ENCODE measurements at places on chromosomes 5 and 9.

- no peak for DNase-seq
These were observed 29.4 kb upstream of the MED10 start for GRCh38 chr5:6407558-6408259.

- DNase-seq, result no peak
These were observed 176.2 kb downstream of the COL23A1 start for GRCh38 chr5:178413988-178414387.

- no peak for DNase-seq
These were observed 66.1 kb downstream of the DNAH5 start for GRCh38 chr5:13878357-13878756.

- no peak for DNase-seq
These were observed 122.3 kb downstream of the MARCHF11 start for GRCh38 chr5:16057277-16057676.

GRCh38 chr9:93085676-93086075 is 10.3 kb upstream of the CARD19 start:
- no peak for DNase-seq

- no peak for DNase-seq
These were observed 56.9 kb upstream of the SIMC1 start for GRCh38 chr5:176181271-176181855.

DNA sequence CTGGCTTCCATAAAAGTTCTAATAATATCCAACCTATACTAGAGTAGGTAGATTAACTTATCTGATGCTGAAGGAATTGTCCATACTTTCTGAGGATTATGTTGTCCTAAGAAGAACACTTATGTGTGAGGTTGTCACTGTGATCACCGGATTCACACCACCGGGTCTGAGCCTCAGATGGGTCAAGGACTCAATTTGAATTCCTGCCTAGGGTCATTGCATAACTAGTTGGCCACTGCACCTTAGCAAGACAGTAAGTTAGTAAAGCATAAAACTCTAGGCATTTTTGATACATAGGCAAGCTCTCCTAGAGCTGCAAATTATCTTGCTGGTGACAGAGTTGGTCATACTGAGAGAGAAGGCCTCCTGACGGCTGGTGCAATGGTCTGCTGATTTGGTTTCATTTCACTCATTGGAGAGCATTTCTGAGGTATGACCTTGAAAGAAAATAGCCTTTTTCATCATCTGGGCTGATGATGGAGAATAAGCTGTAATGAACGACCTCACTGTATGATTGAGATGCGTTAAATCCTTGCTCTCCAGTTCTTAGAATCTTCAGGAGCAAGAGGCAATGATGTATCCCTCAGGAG is 72.0 kb upstream of the CKMT2 start:
- no peak for DNase-seq

DNA sequence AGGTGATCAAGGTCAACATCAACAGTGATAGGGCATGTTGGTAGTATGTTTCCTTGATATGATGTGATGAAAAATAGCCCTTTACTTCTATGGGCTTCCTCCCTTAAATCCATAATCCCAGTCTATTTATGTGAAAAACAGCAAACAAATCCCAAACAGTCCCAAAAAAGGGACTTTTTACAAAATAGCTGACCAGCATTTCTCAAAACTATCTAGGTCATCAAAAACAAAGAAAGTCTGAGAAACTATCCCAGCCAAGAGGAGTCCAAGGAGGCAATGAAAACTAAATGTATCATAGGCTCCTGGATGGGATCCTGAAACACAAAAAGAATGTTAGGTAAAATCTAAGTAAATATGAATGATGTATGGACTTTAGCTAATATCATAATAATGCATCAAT is 71.2 kb downstream of the MARCHF3 start:
- DNase-seq, result no peak

- no peak for DNase-seq
These were observed 613.7 kb upstream of the CDH18 start for GRCh38 chr5:20601678-20602100.

- no peak for DNase-seq
These were observed 1985.9 kb downstream of the EFNA5 start for GRCh38 chr5:105684799-105685198.

DNA sequence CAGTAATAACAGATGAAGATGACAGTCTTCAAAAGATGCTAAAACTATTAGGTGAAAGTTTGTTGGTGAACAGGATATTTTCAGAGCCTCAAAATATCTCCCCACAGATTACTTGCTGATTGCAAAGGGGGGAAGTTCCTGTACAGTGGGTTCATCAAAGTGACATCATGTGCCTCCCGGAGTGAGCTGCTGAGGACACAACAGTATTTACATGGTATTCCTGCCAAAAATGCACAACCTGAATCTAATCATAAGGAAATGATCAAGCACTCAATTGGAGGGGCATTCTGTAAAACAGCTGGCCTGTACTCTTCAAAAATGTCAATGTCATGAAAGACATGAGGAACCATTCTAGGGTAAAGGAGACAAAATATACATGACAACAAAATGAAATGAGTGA is 18.9 kb upstream of the GLIS3 start:
- no peak for DNase-seq

GRCh38 chr9:19512103-19512832 is 103.5 kb downstream of the ACER2 start:
- DNase-seq, result no peak

DNA sequence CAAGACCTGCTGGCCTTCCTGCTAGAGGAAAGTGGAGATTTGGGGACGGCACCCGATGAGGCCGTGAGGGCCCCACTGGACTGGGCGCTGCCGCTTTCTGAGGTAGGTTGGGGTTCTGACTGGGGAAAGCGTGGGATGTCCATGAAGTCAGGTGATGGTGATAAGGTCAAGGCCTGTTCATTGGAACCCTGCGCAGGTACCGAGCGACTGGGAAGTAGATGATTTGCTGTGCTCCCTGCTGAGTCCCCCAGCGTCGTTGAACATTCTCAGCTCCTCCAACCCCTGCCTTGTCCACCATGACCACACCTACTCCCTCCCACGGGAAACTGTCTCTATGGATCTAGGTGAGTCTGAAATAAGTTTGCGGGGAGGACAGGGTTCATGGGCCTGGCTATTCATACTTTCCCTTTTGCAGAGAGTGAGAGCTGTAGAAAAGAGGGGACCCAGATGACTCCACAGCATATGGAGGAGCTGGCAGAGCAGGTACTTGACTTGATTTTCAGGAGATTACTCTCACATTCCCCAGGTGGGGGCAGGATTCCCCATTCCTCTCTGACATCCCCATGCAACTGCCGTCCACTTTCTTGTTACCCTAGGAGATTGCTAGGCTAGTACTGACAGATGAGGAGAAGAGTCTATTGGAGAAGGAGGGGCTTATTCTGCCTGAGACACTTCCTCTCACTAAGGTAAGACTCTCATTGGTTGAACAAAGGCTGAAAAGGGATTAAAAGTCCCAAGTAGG is 505 bp downstream of the CREB3 start:
- DNase-seq, result peak; percentile 21

DNA sequence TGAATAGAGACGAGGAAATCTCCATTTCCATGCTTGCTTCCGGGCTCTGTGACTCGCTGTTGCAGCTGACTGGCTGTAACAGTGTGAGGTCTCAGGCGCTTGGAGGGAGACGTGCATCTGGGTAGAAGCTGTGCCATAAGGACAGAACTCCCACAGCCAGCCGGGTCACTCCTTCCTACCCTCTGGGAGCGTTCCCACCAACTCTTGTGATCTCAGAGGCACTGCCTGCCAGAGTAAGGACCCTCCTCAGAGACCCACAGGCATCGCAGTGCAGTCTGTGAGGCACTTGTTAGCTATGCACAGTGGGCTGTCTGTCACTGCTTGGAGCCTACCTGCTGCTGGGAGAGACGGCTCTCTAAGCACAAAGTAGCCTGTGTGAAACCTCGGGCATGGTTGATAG is 203.4 kb upstream of the SEMA6A start:
- DNase-seq, result no peak

DNA sequence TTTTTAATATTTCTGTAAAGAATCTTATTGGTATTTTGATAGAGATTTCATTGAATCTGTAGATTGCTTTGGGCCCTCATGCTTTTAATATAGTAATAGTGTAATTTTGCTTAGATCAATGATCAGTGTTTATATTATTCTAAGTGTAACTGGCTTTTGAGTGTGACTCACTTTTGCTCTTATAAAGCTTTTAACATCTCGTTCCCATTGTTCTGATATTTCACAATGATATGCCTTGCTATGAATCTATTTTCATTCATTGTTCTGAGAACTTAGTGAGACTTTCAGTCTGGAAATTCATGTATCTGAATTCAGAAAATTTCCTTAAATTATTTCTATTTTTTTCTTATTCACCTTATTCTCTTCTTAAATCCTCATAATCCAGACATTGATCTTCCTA is 13.5 kb upstream of the MAMDC2 start:
- DNase-seq, result no peak

- no peak for DNase-seq
These were observed 132.6 kb downstream of the SPOCK1 start for GRCh38 chr5:137366526-137366925.

DNA sequence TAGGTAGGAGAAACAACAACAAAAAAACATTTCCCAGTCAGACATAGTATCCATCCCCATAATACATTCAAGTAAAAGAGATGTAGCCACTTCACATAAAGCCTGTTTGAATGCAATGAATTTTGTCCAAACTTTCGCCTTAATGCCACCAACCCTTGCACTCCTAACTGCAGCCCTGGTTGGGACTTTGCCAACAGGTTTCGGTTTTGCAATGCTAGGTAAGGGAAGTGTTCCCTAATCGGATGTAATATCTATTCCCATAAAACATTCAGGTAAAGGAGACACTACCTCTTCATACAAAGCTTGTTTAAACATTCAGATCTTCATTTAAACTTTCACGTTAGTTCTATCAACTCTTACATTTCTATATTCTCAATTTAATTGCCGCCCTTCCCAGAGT is 336.1 kb downstream of the DRD1 start:
- no peak for DNase-seq

- no peak for DNase-seq
These were observed 429.0 kb downstream of the ZNF608 start for GRCh38 chr5:124317451-124317850.

DNA sequence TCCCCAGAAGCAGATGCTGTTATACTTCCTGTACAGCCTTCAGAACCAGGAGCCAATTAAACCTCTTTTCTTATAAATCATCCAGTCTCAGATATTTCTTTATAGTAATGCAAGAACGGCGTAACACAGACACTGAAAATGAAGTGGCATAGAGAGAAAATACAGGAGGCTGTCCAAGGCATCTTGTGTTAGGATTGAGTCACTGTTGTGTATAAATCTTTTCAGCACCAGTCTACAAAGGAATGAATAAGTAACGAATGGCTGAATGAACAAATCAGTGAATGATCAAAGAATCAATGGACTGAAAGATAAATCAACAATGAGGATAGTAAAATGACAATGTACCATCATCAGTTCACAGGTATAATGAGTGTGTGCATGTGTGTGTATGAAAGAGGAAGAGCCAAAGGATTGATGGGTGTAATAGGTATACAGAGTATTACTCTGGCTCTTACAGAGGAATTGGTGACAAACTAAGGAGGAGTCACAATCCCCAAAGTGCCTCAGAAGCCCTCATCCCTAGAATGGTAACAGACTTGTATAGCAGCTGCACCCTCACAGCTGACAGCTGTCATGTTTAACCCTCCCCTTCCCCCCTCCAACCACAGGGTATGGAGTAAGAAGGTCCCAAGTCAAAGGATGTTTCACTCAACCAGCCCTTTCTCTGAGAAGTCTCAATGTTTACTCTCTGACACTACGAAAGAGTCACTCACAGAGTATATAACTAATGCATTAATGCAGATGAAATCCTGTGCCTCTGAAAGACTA is 29.8 kb upstream of the MIER3 start:
- DNase-seq, result no peak

DNA sequence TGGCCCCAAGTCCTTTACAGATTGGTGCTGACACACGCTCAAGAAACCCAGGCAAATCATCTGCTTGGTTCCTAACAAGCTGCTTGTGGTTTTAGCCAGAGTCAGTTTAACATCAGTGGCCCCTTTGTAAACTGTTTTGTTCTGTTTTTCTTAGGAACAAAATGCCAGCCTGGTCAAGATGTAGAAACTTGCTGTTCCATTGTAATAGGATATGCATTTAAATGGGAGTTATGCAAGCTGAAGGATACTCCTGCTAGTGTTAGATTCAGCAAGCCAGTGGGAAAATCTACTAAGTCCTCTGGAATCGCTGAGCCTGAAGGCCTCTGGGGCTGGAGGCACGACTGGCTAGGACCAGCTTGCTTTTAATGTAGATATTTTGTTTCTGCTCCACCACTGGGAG is 391.1 kb downstream of the TLE4 start:
- DNase-seq, result no peak

DNA sequence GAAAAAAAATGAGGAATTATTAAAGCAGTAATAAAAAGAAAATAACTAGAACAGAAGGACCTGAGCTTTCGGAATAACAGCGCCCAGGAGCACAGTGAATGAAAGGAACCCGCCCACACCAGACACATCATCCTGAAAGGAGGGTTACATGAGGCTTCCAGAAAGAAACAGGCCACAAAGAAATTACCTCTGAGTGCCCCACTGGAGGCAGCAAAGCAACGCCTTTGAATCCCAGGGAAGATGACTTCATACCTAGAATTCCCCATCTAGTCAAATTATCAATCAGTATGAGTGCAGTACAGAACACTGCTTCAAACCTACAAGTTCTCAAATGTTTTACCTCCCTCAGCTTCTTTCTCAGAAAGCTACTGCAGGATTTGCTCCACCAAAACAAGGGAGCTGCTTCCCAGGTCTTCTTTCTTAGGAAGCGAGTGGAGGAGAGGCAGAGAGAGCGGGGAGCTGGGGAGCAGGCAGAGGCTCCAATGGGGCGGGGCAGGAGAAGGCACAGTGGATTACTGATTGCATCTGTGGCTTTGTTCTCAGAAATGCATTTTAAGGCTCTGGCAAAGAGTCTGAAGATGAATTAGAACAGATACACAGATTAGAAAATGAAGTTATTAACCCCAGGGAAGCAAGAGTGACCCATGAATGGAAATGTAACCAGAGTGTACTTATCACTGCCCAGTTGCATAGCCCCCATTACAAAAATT is 87.1 kb downstream of the SEMA4D start:
- peak; percentile 71 for DNase-seq

DNA sequence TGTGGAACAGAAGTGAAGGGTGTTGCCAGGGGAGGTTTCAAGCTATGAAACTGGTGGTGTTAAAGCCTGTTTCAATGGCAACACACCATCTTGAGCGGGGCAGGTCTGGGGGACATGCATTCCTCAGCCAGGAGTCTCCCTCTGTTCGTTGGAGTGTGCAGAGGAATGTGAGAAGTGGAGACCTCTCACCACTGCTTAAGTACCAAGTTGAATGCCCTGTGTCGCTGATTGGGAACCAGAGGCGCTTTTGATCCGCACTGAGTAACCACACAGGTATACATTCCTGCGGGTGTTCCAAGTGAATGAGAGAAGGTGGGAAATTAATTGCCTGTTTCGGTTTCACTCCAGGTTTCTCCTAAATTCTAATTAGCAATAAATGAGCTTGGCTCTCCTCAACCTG is 99.4 kb downstream of the LIX1 start:
- no peak for DNase-seq

DNA sequence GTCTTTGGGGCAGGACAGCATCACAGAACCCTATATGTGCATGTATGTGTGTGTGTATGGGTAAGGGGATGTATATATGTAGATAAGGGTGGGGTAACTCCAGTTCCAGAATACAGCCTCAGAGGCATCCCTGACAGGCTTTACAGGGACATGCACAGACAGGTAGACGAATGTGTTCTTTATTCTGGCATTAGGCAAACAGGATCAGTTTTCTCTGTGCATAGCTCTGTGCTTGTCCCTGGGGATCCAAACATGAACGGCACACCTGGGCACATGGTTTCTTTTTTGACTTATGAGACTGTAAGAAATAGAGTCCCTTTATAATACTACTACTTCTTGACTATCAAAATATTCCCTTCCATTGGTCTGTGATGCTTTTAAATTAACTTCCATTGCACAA is 120.6 kb downstream of the TRIO start:
- DNase-seq, result no peak

GRCh38 chr9:112640311-112640710 is 77.6 kb downstream of the INIP start:
- DNase-seq, result no peak

Measured in stimulated activated naive CD8-positive, alpha-beta T cell treated with anti-CD3 and anti-CD28 coated beads, Interleukin-15, amount 100 ng/mL, for 72 hours (primary cell).